Neural crest cell (in vitro differentiated cells): ENCODE measurements at places on chromosomes 5 and 9. TPM values are rescaled to one million over a fixed set of nuclear protein-coding genes. Genes with fewer than 3 reads are reported as not detected.

- no peak for DNase-seq
Measured at GRCh38 chr9:131398204-131398603, 4.3 kb downstream of the PRRC2B start.

GRCh38 chr5:168415971-168416370 is 70.3 kb upstream of the RARS1 start:
- no peak for DNase-seq

TRIM7 gene
- not detected in 2 replicates for total RNA-seq

DNA sequence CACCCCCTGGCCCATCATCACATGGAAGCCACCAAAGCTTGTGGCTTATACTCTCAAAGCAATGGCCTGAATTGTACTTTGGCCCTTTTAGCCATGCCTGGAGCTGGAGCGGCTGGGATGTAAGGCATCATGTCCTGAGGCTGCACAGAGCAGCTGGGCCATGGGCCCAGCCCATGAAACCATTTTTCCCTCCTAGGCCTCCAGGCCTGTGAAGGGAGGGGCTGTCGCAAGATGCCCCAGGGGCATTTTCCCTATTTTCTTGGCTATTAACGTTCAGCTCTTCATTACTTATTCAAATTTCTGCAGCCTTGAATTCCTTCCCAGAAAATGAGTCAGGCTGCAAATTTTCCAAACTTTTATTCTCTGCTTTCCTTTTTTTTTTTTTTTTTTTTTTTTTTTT is 27.7 kb downstream of the FST start:
- no peak for DNase-seq

TXNDC8 gene
- total RNA-seq = not detected in 2 replicates
